ENCODE measurements at places on chromosomes 1 and 21.
A peak's percentile ranks its signal among the peaks of the same experiment; 100 is the strongest.

- DNase-seq: no peak
These were observed 103.7 kb downstream of the ABCA4 start for GRCh38 chr1:94017155-94017829.

DNA sequence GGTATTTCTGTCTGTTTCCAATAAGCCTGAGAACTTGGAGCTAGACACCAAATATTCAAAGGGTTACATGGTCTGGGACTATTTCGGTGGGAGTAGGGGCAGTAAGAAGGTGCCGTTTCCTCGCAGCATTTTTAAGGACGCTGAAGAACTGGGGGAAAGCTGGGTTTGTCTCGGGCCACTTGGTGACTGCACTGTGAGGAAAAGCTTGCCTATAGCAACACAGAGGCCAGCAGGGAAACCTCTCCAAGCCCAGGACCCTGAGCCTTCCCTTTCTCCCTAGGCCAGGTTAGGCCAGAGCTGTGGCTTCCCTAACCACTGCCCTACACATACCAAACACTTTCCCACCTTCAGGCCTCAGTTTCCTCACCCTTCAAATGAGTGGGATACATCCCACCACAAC is 3.3 kb downstream of the GLIS1 start:
- DNase-seq: no peak

- DNase-seq: no peak
These were observed 69.6 kb downstream of the LACTBL1 start for GRCh38 chr1:22903113-22903512.

DNA sequence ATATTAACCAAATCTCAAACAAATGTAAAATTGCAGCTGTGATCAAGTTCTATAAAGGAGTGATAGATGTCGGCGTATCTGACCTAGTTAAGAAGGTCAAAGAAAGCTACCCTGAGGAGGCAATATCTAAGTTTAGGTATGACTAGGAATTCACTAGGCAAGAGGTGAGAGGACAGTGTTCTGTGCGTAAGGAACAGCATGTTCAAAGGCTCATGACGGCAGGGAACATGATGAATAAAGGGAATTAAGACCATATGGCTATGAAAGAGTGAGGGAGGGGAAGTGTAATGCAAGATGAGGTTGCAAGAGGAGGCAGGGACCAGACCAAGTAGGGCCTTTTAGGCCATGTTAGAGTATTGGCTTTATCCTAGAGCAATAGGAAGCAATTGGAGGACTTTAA is 8.6 kb downstream of the LIX1L start:
- DNase-seq: no peak

DNA sequence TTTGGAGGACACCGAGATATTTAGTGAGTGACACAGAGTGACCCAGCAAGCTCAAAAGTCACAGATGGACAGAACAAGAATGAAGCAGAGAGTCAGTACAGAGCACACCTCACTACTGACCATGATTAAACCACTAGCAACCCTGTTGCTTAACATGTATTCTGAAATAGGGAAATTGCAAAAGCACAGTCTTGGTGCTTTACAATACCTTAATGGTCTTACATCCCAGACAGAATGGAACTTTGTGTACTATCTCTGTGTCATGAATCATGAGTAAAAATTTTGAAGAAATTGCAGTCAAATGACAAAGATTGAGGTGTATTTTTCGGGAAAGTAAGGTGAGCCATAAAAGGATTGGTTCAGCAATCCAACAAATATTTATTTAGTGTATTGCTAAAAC is 2.7 kb upstream of the SAMSN1 start:
- no peak for DNase-seq

DNA sequence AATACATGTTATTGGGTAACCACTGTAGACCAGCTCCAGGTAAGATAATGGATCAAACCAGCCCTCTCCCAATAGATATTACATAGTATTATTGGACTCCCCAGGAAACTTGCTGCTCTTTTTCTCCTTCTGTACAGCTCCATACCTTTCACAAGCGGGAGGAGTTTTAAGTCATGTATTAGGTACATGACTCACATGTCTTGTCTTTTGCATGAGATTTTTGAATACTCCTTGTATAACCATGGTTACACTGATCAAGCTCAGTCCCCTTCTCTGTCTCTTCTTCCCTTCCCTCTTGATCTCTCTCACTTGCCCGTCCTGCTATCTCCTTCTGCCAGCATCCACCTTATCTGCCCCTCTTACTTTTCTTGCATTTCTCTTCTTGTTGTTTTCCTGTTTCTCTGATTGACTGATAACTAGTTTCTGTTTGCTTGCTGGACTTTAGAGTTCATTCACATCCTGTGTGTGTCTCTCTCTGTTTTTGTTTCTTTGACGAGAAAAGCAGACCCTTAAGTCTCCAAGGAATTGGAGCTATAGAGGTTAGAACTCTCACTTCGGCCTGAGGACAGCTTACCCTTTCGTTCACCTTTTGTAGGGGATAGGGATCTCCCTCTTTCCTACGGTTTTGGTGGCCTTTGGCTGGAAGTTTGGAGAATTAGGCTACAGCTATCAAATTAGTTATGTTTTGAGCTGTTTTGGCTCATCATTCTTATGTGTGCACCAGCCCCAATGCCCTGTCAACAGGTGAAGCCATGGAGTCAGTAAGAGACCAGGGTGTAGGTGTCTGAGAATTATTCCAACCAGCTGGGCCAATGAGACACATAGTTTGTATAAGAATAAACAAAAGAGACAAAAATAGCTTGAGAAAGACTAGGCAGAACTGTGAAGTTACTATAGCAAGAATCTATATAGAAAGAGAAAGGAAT is 49.0 kb upstream of the ASB17 start:
- no peak for DNase-seq

- DNase-seq: no peak
These were observed 177.6 kb downstream of the RASAL2 start for GRCh38 chr1:178271471-178271870.

- peak; percentile 91 for DNase-seq
These were observed 83.9 kb upstream of the EDEM3 start for GRCh38 chr1:184838504-184838951.

- DNase-seq: no peak
These were observed 42.4 kb downstream of the PEX14 start for GRCh38 chr1:10516925-10517676.

- DNase-seq: no peak
These were observed 391.1 kb downstream of the PLPP3 start for GRCh38 chr1:56188221-56188620.

DNA sequence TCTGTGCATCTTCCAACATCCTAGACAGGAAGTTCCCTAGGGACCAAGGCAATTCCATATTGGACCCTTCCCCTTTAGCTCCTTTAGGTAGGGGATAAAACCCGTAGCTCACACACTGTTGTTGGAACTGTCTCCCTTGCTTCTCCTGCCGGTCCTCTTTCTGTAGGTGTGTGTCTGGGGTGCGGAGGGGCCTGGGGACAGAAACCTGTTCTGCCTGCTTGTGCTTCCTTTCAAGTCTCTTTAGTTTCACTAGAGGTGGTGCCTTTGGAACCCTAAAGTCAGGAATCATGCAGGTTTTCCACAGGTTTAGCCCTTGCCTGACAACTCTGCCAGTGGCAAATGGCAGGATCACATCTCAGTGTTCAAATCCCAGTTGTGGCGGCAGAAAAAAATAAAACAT is 74.6 kb upstream of the PTGFRN start:
- DNase-seq: no peak

- DNase-seq: no peak
These were observed 10.1 kb upstream of the GORAB start for GRCh38 chr1:170521818-170522217.

GRCh38 chr1:180565121-180565871 is 6.5 kb downstream of the OVAAL start:
- no peak for DNase-seq

DNA sequence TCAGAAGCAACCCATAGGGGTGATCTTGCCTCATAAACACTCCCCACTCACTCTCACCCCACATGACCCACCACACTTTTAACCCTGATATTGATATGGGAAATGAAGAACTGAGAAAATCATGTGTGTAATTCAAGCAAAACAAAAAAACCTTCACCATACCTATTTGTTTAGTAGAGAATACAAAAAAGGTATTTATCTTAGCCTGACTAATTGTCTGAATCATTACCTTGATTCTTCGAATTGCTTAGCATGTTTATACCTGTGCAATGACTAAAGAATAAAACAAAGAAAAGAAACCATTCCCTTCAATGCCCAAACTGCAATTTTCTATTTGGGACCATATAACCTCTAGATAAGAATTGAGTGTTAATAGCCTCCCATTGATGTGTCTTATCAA is 1.8 kb downstream of the CLDN17 start:
- no peak for DNase-seq

DNA sequence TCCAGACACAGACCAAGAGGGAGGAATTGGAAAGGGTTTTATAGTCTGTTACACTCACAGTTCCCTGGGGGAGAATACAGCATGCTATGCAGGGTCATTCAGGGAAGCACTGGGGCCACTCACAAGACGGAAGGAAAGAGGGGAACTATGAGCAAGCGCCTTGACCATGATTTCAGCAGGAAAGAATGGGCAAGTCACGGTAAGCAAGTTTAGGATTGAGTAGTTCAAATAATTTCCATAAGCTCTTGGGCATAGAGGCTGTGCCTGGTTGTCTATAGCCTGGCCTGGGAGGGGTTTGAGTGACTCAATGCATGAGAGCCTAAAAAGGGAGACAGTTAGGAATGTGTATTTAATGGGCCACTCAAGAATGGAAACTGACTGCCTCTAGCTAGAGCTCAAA is 176.7 kb downstream of the TTLL7 start:
- no peak for DNase-seq

DNA sequence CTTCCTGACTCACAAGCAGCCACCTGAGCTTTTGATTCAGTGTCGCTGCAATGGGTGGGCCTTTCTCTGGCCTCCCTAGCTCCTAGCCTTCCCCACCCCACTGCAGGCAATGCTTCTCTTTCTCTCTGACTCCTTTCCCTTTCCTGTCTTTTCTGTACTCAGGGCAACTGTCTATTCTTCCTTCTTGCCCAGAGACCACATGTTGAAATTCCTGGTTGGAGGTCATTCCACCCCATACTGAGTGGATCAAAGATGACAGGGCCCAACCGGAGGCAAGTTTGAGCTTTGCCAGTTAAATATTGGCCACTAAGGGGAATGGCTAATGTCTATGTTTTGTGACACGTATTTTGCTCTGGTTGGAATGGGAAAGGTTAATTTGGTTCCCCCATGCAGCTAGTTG is 65.2 kb upstream of the ARID1A start:
- DNase-seq: no peak

- DNase-seq: no peak
These were observed 393.5 kb downstream of the SMYD3 start for GRCh38 chr1:246113555-246114095.

DNA sequence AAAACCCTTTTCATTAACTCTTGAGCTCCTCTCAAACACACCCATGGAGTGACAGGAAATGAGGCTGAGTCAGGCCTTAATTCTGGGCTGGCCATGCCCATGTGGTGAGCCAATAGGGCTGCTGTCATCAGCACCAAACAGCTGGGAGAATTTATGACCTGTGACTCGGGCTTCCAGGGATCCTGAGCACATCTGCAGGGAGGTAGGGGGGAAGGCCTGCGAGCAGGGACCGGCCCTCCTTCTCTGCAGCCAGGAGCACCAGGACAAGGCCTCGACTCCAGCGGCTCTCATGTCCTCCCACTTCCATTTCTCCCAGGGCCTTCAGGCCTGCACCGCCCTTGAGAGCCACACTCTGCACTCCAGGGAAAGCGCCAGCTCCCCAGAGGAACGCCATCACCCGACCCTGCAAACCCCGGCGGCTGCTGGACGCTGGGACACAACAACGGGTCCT is 14.6 kb downstream of the RIPK4 start:
- DNase-seq: no peak

GRCh38 chr1:235776396-235776795 is 90.3 kb downstream of the LYST start:
- DNase-seq: no peak

DNA sequence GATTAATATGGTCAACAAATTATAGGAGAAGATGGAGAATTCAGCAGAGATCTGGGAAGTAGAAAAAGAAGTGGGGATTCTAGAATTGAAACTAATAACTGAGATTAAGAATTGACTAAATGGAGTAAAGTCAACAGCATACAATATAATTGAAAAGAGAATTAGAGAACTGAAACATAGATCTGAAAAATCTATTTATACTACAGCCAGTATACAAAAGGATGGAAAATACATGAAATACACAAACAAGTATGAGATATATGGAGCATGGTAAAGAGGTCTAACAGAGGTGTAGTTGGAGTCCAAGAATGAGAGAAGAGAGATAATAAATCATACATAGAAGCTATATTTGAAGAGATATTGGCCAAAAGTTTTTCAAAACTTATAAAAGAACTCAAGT is 235.2 kb downstream of the FGGY start:
- no peak for DNase-seq

GRCh38 chr1:15330028-15330427 is 79.7 kb upstream of the EFHD2 start:
- no peak for DNase-seq

GRCh38 chr1:230858918-230859729 is 9.2 kb downstream of the C1orf198 start:
- DNase-seq: no peak

DNA sequence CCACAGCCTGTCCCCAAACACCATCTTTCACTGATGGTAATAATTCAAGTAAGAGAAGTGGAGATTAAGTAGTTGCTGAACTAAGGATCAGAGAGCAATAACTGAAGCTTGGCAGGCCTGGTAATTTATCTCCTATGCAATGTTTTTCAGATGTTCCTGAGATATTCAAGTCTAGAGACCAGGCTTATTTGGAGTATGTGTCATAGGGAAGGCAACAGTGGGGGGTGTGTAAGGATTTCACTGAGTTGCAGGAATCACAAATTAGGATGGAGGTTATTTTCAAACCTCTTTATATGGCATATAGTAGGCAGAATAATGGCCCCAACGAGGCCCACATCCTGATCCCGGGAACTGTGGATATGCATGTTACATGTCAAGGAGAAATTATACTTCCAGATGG is 171.7 kb downstream of the KCNJ6 start:
- no peak for DNase-seq

GRCh38 chr1:234926559-234927311 is 201.9 kb downstream of the TOMM20 start:
- no peak for DNase-seq

GRCh38 chr1:25562101-25562927 is 18.9 kb downstream of the LDLRAP1 start:
- DNase-seq: no peak

DNA sequence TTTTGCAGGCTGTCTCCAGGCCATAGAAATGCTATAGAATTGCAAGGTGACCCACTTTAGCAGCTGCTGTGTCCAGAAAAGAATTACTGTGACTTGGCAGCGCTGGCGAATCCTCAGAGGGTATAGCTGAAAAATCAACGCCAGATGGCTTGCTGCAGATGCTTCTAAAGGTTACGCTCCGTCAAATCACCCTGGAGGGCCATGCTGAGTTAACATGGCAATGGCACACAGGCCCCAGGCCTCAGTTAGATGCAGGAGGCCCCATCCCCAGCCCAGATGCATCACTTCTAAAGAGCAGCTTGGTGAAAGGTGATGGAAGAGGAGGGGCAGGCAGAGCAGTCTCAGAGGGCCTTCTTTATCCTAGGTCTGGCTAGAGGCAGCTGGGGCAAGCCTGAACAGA is 18.0 kb downstream of the KIAA1614 start:
- DNase-seq: no peak

DNA sequence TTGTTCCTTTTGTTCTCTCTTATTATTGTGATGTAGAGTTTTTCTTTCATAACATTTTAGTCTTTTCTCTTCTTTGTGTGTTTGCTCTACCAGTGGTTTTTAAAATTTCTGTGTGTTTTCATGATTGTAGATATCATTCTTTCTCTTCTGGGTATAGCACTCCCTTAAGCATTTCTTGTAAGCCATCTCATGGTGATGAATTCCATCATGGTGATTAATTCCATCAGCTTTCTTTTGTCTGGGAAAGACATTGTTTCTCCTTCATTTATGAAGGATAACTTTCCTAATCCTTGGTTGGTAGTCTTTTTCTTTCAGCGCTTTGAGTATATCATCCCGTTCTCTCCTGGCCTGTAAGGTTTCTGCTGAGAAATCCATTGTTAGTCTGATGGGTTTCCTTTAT is 22.7 kb downstream of the CD55 start:
- DNase-seq: no peak

All from femur (tissue), 1 donor.